ENCODE measurements at places on chromosomes 2 and 18. TPM values are rescaled to one million over a fixed set of nuclear protein-coding genes. Genes with fewer than 3 reads are reported as not detected.

MERTK gene
- total RNA-seq, result 20.5 TPM

ZC3H6 gene
- 3.0 TPM for total RNA-seq

POTEC gene
- total RNA-seq, result not detected

TEKT4 gene
- total RNA-seq, result not detected

UGT1A4 gene
- total RNA-seq, result not detected

LHCGR gene
- total RNA-seq, result not detected

PLEKHH2 gene
- total RNA-seq, result under 0.01 TPM

IL36RN gene
- not detected for total RNA-seq

CNTNAP5 gene
- total RNA-seq, result under 0.01 TPM

MATN3 gene
- 0.52 TPM for total RNA-seq

CXCR1 gene
- total RNA-seq, result not detected

SH2D6 gene
- total RNA-seq, result 0.11 TPM

BOLL gene
- total RNA-seq, result not detected

CCDC138 gene
- 4.3 TPM for total RNA-seq

LBX2 gene
- 0.09 TPM for total RNA-seq

INPP4A gene
- 21.8 TPM for total RNA-seq

TUBA4B gene
- not detected for total RNA-seq

PCARE gene
- not detected for total RNA-seq
